ENCODE measurements at places on chromosomes 2 and 18.

DNA sequence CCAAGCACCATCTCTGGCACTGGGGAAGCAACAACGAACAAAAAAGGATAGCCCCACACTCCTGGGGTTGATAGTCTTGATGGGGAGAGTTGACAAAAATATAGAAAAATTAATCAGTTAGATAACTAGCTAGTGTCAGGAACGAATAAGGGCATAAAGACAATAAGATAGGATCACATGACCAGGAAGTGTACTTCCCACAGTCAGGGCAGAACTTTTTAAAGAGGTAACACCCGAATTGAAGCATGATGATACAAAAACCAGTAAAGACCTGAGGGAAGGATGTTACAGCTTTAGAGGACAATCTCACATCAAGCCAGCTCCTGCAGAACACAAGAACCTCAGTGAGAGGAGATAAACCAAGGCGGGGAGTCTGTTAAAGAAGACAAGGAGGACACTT lies 295.4 kb upstream of the CRIM1 start:
- DNase-seq = no peak

- DNase-seq = no peak
Observed at GRCh38 chr18:8529609-8530008, 79.6 kb upstream of the RAB12 start.

- DNase-seq = no peak
Observed at GRCh38 chr2:140929849-140930248, 1201.0 kb downstream of the LRP1B start.

GRCh38 chr2:67666386-67667053 lies 269.4 kb downstream of the ETAA1 start:
- no peak for DNase-seq

GRCh38 chr2:18243816-18244215 lies 316.6 kb downstream of the RDH14 start:
- DNase-seq = no peak

DNA sequence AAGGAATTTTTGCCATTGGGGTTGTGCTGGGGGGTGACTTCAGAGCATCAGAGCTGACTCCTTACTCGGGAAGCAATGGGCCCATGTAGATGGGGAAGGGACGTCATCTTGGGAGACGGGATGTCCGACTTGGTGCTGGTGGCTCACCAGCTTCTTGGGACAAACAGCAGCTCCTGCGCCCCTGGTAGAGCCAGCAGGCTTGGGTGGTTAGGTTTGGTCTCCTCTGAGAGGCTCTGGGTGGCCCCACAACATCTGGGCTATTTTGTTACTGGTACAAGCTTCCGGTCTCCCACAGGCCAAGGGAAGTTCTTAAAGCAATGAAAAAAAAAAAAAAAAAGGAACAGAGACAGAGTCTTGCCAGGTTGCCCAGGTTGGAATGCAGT lies 1.8 kb downstream of the NGEF start:
- no peak for DNase-seq

GRCh38 chr2:106638043-106638442 lies 150.9 kb downstream of the CD8B2 start:
- no peak for DNase-seq

- DNase-seq = no peak
Observed at GRCh38 chr18:48304906-48305693, 104.1 kb downstream of the ZBTB7C start.

Data from activated CD4-positive, alpha-beta T cell treated with anti-CD3 and anti-CD28 coated beads, Interleukin-2, amount 50 U/mL, for 16 hours (primary cell).